ENCODE measurements at places on chromosomes 12 and 14. TPM values are rescaled to one million over a fixed set of nuclear protein-coding genes. Genes with fewer than 3 reads are reported as not detected.

DNA sequence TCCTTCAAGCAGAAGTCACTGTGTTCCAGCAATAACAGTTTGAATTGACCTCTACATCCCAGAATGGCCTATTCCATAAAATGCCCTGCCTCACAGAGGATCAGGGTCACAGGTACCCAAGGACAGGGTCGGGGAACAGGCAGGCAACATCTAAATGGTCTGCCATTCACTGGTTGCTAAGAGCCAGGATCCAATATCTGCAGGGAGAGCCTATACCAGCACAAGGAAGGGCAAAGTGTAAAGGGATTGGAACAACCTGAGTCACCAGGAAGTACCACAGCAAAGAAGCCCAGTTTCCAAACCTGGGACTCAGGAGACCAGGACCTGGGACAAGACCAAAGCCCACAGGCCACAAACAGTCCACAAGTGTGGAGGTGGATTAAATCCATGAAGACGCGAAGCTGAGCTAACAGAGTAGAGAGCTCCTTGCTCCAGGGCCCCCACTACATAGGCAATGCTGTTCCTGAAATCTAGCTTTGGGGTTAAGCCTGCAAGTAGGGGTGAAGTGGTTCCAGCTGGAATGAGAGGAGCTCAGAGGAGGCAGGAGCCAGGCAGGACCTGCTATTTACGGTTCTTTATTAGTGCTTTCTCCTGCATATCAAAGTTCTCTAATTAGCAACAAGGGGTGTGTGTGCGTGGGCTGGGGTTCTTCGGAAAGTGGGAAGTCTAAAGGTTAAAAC lies 274.3 kb downstream of the BCL11B start:
- DNase-seq: no peak

SERPINA9 gene
- polyA plus RNA-seq: not detected

- DNase-seq: no peak
Measured at GRCh38 chr12:88947486-88948043, 367.3 kb upstream of the KITLG start.

DNA sequence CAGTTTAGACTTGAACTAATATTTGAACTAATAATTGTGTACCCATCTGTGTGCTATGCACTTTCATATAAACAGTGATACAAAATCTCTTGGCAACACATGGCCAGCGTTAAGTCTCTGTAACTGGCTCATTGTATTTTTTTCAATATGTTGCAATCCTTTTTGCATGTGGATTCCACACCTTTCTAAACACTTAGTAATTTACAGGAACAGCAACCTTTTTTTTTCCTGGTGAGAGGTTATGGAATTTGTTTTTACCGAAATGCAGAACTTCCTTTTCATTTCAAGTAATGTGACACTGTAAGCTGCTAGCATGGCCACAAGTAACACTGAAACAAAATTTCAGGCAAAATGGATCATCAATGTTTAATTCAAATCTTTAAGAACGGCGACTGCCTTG lies 45.4 kb upstream of the EPS8 start:
- DNase-seq: no peak

SYNDIG1L gene
- polyA plus RNA-seq: not detected

MIP gene
- not detected for polyA plus RNA-seq

DNA sequence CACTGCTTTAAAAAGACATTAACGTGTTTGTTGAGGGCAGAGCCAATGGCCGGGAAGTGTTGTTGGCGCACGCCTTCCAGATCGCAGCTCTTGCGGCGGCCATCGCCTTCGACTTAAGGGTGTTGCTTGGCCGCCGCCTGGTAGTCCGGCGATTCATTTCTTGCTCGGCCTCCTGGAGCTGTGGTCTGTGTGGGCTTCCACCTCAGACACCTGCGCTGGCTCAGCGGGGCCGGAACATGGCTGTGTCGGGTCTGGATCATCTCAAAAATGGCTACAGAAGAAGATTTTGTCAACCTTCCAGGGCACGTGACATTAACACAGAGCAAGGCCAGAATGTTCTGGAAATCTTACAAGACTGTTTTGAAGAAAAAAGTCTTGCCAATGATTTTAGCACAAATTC lies 24.7 kb downstream of the GALNT4 start:
- no peak for DNase-seq

DNA sequence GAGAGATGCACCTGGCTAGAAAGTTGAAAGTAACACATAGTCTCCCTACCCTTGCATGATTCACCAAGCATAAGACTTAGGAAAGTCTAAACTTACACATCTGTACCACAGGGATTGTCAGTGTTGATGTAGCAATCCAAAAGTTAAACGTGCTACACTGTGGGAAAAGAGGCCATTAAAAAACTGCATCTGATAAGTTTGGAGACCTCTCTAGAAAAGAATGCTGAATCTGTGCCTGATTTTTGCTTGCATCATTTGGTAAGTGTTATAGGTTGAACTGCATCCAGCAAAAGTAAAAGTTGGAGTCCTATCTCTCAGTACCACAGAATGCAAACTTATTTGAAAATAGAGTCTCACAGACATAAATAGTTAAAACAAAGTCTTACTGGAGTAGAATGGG lies 126.6 kb downstream of the SLC6A15 start:
- DNase-seq: no peak

Data from K562 (cell line).